ENCODE measurements at places on chromosomes 11 and 22.

DNA sequence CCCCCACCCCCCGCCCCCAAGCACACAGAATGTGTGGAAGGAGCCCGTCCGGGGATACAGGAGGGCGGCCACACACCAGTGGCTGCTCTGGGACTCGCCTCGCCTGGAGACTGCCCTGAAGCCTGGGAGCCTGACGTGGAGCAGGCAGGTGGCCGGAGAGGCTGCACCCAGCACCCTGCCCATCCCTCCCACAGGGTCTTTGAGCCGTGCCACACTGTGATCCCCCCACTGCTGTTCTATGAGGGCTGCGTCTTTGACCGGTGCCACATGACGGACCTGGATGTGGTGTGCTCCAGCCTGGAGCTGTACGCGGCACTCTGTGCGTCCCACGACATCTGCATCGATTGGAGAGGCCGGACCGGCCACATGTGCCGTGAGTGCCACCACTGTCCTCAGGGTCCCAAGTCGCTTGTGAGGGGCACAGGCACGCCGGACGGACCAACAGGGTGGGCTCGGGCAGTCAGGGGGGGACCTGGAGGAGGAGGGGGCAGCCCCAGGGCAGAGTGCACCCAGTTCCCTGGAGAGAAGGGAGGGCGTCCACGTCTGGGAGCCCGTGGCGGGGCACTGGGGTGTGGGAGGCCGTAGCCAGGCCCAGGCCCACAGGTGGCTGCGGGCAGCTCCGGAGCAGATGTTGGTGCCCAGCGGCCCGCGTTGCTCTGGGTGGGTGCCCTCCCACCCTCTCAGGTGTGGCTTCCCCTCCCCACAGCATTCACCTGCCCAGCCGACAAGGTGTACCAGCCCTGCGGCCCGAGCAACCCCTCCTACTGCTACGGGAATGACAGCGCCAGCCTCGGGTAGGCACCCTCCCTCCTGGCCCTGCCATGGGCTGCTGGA is 27.0 kb upstream of the MUC5B start:
- DNase-seq, result no peak

GRCh38 chr11:2759228-2760195 is 59.7 kb upstream of the KCNQ1OT1 start:
- DNase-seq, result no peak

DNA sequence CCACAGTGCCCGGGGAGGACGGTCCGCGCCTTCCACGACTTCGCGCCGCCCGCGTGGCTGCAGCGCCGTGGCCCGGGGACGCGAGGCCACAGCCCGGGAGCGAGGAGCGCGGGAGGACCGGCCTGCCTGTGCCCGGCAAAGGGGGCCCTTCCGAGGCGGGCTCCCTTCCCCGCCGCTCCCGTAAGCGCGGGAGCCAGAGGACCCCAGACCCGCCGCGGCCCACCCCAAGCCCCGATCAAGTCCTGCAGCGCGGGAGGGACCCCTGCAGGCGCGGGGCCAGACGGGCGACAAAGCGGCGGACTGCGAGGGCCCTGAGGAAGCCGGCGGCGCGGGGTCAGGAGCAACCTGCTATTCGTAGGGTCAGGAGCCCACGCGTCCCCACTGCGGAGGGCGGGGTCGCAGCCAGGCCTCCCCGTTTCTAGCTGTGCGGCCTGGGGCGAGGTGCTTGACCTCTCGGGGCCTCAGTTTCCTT is 110.3 kb downstream of the WNT7B start:
- no peak for DNase-seq

- DNase-seq, result no peak
Measured at GRCh38 chr22:48083502-48083901, 1321.1 kb downstream of the TBC1D22A start.

DNA sequence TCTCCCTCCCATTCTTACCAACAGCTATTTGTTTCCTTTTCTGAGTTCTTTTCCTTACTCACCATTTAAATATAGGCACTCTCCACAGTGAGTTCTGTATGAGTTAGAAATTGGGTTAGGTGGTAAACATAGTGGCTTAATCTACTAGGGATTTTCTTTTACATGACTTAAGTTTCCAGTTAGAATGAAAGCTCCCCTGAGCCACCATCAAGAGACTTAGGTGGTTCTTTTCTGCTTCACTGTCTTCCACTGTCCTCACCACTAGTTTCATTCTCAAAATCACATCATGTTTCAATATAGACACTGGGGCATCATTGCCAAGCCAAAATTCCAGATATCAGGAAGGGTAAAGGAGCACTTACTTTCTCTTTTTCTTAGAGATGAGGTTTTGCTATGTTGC is 9.0 kb upstream of the REXO2 start:
- DNase-seq, result no peak

DNA sequence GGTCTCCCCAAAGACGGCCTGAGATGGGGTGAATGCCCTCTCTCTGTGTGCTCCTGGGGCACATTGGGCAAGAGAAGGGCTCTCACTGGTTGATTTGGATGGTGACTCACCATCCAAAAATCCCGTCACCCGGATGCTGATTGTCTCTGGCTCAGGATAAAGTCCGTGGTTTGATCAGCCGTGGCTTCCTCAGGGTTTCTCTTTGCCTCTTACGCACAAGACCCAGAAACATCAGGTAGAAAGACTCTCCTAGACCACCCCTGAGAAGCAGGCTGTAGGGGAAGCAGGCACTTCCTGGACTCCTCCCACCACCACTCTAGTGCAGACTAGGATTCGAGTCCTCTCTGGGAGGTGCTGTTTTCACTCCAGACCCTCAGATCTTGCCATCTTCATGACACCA is 176.1 kb upstream of the NCAM1 start:
- peak; percentile 63 for DNase-seq

- DNase-seq, result peak; percentile 52
Measured at GRCh38 chr22:42754658-42755057, 34.0 kb upstream of the A4GALT start.

GRCh38 chr22:39488563-39489083 is 13.5 kb upstream of the MIEF1 start:
- no peak for DNase-seq

DNA sequence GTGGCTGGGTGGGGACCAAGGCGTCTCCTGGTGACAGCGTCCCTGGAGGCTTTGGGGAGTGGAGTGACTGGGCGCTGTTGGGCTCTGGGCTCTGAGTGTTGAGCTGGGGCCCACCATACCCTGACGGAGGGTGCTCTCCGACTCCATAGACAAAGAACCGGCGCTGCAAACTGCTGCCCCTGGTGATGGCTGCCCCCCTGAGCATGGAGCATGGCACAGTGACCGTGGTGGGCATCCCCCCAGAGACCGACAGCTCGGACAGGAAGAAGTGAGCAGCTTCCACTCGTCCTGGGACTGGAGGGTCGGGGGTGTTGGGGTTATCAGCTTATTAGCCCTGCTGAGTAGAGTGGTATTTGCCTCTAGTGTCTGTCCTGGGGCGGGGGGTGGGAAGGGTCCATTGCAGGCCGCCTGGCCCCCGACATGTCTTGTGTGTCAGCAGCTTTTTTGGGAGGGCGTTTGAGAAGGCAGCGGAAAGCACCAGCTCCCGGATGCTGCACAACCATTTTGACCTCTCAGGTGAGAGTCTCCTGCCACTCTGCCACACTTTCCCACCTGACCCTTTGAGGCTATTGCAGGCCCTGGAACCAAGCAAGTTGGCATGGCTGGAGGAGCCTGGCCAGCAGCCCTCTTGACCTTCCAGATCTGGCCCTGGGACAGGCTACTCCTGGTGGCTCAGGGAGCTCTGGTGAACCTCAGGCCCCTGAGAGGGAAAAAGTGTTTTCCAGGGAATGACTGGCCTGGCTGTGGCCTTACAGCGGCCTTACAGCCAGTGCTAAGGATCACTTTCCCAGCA is 7.6 kb downstream of the CLDN5 start:
- no peak for DNase-seq

Data from fibroblast of skin of scalp (primary cell).